ENCODE measurements at places on chromosomes 6 and 20.

- DNase-seq, result no peak
Measured at GRCh38 chr20:1215386-1216170, 10.3 kb upstream of the RAD21L1 start.

- DNase-seq, result no peak
Measured at GRCh38 chr6:16236631-16237199, 1.7 kb upstream of the GMPR start.

DNA sequence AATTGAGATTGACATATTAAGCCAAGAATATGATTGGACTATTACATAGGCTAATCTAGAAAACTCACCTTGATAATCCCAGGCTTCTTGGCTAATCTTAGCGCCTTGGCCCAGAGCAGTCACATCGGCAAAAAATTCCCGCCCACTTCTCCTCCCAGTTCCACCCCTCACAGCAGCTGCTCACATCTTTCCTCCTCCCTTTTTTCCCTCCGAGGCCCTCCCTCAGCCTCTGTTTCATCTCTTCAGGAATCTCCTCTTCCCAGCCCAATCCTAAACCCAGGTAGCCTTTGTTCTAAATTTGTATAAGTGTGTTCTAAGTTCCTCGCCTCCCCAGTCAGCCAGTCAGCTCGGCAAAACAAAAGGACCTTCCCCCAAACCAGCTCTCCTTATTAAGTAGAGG, 184.3 kb downstream of the PRKN start:
- DNase-seq, result no peak

DNA sequence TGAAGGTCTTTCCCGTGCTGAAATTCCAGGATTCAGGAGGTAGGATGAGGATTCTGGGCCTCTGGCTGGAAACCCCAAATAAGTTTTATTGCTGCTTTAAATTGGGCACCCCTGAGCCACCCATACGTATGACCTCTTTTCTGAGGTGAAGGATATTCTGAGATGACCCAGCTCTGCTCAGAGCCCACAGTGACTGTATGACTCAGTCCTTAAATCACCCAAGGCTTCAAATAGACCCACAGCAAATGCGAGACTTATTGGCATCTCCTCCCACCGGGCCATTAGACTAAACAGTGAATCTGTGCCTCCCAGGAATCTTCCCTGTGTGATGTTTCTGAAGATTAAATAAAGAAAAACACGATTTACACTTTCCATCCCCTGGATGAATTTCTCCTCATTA, 9.5 kb downstream of the SIRPG start:
- DNase-seq, result no peak

GRCh38 chr6:98539741-98540140, 294.6 kb upstream of the POU3F2 start:
- DNase-seq, result no peak

DNA sequence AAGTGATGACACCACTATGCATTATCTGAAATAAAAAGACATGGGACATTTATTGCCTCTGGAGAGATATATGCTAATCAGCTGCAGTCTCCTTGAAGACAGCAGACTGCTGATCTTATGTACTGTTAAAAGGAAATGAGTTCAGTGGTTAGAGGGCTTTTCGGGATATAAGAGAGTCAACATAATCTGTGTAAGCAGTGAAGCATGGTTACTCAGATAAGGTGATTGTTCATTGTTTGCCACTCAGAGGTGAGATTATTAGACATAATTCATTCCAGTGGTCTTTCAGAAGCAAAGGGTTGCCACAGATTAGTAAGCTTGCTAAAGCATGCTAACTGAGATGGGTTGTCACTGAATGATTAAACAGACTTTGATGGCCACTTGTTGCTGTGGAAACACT, 1450.7 kb upstream of the ADGRB3 start:
- no peak for DNase-seq

Measured in activated T-helper 1 cell treated with anti-CD3 and anti-CD28 coated beads, Interleukin-12 subunit alpha, Interleukin-12 subunit beta, Interleukin-2, Interleukin-4 antibody, amounts not matched to agents 30 ng/mL and 10 ng/mL and 1 ng/mL, durations not matched to agents 14 hours and 24 hours and 36 hours (primary cell).